ENCODE measurements at places on chromosomes 5 and 9.

DNA sequence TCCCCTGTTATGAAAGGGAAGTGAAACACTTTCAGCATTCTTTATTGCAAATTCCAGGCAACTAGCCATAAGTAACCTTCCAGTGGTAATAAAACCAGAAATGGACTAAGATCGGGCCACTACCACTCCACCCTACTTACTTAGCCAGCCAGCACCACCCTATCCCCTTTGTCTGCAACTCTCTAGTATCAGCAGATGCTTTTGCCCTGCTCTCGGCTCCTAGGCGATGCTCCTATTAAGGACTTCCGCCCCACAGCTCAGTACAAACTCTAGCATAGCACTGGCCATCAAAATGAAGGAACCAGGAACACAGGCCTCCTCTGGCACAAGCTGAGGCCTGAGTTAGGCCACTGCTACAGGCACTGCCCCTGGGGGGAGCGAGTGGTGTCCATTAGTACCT lies 81.2 kb downstream of the GLDC start:
- no peak for DNase-seq

DNA sequence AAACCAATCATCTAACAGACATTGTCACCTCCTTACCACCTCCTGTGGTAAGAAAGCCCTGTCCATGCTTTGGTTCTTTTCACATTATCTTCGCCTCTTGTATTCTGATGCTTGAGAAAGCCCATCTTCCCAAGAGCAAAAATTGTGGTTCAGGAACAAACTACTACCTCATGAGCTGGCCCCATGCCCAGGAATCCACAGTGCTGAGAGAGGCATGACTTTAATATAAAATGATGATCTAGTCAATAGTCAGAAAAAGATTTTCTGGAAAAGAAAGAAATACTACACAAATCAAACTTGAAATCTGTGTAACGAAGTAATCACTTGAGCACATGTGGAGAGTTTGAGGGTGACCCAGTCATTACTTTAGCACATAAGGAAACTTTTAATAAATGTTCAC lies 94.7 kb downstream of the FGF10 start:
- no peak for DNase-seq

DNA sequence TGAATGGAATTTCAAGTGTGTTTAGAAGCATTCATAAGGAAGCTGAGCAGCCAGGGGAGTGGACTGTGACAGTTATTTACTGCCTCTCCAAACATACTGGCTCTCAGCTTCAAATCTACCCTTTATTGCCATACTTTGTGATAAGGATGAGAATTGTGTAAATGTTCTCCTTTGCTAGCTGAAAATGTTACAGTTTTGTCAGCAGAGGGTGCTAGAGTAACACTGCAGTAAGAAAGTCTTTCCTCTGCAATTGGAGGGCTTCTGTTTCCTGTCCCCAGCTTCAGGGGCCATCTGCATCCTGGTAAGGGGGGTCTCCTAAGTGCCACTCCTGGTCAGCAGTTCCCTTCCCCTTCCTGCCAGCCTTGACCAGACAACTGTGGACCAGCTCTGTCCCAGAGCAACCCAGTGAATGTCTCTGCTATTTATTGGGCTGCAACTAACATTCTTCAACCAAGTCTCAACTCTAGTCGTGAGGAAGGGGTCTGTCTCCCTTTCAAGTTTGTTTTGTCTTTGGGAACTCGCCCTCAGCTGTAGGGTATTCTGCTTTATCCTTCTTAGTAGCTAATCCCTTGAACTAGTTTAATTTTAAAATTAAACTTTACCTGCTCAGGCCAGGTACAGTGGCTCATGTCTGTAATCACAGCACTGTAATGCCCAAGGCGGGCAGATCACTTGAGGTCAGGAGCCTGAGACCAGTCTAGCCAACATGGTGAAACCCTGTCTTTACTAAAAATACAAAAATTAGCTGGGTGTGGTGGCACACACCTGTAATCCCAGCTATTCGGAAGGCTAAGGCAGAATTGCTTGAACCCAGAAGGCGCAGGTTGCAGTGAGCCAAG lies 45.3 kb downstream of the RAPGEF6 start:
- DNase-seq = peak; percentile 20

GRCh38 chr5:126624534-126624933 lies 23.8 kb downstream of the PHAX start:
- no peak for DNase-seq

DNA sequence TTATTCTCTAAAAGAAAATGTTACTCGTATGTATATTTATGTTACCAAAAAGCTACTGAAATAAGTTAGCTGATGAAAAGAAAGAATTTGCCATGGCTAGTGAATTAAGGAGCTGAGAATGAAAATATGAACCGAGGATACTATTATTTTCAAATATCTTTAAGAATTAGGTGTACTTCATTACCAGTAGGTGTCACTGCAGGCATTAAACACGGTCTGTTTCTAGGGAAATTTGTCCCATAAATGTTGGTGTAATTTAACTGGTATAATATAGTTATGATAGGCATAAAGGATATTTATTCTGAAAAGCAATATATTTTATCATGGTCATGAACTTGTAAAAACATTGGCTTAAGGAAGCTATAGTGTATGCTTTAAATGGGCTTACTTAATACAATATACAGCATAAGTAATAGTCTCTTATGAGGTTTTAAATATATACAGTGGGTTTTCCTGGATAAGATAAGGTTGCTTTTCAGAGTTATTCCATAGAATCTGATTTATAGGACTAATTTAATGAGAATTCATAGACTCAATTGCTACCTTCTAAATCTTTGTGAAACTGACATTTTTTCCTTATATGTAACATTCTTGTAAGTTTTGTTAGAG lies 72.4 kb upstream of the MPDZ start:
- no peak for DNase-seq

DNA sequence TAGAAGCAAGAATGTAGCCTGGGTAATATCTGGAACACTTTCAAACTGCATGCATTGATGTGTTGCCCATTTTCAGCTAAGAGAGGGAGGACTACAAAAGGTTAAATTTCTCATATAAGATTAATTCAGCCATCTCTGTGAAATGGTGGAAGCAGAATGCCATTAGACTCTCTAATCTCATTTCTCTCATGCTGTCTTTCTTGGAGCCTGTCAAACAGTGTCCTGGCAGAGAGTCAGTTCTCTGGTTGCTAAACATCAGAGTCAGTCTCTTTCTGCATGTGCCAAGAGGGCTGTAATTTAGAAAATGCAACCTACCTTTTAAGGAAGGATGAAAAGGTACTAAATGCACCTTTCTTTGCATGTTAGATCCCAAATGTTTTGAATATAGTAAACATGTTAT lies 910 bp upstream of the GARNL3 start:
- DNase-seq = no peak

GRCh38 chr5:147610798-147611197 lies 100.9 kb upstream of the DPYSL3 start:
- peak; percentile 13 for DNase-seq

DNA sequence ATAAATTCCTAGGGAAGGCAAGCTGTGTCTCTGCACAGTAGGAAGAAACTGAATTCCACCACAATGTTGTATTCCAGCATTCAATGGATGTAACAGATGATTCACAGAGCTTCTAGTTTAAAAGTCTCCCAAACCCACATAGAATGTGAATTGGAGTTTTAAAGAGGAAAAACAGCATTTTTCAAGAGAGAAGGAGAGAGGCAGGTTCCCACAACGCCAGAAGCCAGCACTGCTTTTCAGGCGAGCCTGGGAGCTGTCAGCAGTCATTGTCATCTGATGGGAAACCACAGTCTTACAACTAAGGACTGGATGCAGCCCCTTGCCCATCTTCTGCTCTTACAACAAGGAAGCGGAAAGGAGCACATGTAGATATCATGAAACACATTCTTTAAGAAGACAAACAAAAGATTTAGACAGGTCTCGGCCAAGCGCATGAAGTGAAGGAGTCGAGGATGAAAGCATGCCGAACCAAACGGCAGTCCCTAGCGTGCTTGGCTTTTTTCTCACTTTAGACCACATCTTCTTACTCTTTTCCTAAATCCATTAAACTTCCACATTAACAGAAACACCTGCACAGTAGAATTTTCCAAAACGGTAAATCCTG lies 638 bp downstream of the DIRAS2 start:
- no peak for DNase-seq

GRCh38 chr5:93331863-93332262 lies 249.2 kb downstream of the NR2F1-AS1 start:
- DNase-seq = no peak

GRCh38 chr9:110344821-110345220 lies 7.2 kb upstream of the TXNDC8 start:
- DNase-seq = no peak
